ENCODE measurements at places on chromosomes 1 and 21. TPM values are rescaled to one million over a fixed set of nuclear protein-coding genes. Genes with fewer than 3 reads are reported as not detected.

- H3K4me3 ChIP-seq: no peak overlapping the region
- H3K4me1 ChIP-seq: no peaks in the 10 kb centered on the region
- no peak overlapping the region for H3K27ac ChIP-seq
- no peaks in the 10 kb centered on the region for H3K27me3 ChIP-seq
- no peaks in the 10 kb centered on the region for H3K36me3 ChIP-seq
- no peak for DNase-seq
These were observed 17.4 kb downstream of the PIK3C2B start for GRCh38 chr1:204477036-204477740.

DNA sequence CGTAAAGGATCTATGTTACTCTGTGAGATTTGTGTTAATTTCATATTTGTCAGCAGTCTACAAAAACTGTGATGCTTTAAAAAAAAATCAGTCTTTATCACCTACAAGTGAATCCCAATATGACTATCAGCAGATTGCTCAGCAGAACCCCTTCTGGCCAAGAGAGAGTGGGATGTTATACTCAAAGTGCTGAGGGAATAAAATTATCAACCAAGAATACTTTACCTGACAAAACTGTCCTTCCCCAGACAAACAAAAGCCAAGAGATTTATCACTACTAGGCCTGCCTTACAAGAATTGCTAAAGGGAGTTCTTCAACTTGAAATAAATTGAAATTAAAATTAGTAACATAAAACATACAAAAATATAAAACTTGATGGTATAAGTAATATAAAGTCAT lies 105.2 kb downstream of the SLC35F3 start:
- H3K4me3 ChIP-seq: no peak overlapping the region
- no peaks in the 10 kb centered on the region for H3K4me1 ChIP-seq
- DNase-seq: no peak
- no peak overlapping the region for H3K27ac ChIP-seq

The CELSR2 gene
- total RNA-seq: 8.7 TPM

DNA sequence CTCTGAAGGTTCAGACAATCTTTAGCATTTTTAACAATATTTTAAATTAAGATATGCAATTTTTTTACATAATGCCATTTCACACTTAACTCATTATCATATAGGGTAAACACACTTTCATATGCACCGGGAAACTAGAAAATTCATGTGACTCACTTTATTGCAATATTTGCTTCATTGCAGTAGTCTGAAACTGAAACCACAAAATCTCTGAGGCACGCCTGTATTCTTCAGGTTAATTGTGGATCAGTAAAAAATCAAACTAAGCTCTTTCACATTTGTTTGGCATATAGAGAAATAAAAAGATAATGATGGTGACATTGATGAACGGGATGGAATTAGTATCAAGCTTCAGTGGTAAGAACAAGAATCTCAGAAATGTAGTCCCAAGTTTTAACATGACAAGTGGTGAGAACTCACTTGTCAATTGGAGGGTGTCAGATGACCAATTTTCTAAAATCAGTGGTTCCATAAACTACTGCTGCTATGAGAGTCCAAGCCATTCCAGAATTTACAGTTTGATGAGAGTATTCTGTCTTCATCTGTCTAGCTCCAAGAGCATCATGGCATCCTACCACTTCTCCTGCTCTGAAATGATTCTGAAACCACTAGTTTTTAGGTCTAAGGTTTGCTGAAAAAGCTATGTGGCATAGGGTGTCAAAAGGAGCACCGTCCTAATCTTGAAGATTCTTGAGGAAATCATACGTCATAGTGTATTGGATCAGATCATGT lies 281.0 kb downstream of the PTPRC start:
- no peak overlapping the region for H3K4me3 ChIP-seq
- H3K36me3 ChIP-seq: no peaks in the 10 kb centered on the region
- no peaks in the 10 kb centered on the region for H3K4me1 ChIP-seq
- DNase-seq: no peak
- H3K27me3 ChIP-seq: no peaks in the 10 kb centered on the region

The PTPRU gene
- total RNA-seq: 38.5 TPM

GRCh38 chr1:184724843-184725242 lies 29.8 kb downstream of the EDEM3 start:
- H3K4me1 ChIP-seq: no peaks in the 10 kb centered on the region
- DNase-seq: no peak
- H3K27me3 ChIP-seq: no peaks in the 10 kb centered on the region
- no peak overlapping the region for H3K27ac ChIP-seq

GRCh38 chr1:116165572-116165971 lies 54.4 kb downstream of the MAB21L3 start:
- H3K27ac ChIP-seq: no peak overlapping the region
- no peaks in the 10 kb centered on the region for H3K36me3 ChIP-seq
- H3K27me3 ChIP-seq: no peaks in the 10 kb centered on the region
- no peaks in the 10 kb centered on the region for H3K4me1 ChIP-seq

The NMNAT2 gene
- not detected for total RNA-seq

DNA sequence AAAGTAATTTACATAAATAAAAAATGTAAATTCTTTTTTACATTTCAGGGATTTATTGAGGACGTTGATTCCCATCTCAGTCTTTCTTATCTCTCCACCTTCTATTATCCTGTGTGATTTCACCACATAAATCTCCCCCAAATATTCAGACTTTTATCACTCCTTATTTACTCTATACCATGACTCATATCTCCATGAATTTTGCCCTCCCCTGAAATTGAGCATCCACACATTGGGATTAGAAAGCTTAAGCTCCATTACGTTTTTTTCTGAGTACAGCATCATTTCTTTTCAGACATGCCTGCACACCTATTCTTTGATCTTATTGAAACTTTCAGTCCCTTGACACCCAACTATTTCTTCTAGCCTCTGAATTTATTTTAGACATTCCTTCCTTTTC lies 111.2 kb downstream of the IFI44 start:
- H3K4me3 ChIP-seq: no peak overlapping the region
- DNase-seq: no peak
- H3K36me3 ChIP-seq: no peaks in the 10 kb centered on the region
- H3K27me3 ChIP-seq: no peaks in the 10 kb centered on the region
- H3K4me1 ChIP-seq: no peaks in the 10 kb centered on the region
